NCI-H2171 treated with DMSO at 0.1 percent for 48 hours (cell line): ENCODE measurements at places on chromosomes 2 and 18.

DNA sequence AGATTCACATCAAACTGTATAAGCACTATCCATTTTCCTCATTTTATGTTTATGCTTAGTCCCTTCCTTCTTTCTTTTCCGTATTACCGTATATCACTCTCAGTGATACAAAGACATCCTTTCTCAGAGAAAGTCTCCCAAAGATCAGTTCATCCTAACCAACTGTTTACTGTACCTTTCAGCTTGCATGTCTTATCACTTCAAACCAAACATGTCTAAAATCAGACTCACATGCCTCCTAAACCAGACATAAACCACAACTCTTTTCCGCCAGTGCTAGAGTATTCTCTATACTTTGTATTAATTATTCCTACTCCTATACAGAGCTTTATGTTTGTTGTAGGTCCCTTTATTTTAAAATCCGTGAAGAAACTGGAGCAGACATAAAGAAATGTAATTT is 41.5 kb downstream of the KCMF1 start:
- DNase-seq = no peak

DNA sequence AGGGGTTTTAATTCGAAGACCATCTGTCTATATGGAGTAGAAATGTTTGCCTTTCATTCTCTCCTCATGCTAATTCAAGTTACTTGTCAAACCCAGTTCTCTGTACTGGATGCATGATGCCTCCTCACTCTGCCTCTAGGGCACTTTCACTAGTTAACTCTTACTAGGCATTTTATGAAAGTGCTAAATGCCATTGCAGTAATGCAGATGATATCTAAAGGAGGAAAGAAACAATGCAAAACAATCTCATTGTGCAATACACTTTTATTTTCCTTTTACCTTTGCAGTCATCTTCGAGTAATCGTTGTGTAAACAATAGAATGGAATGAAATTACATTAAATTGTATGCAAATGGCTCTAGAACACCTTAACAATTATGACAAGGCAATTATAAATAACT is 293.6 kb downstream of the STK39 start:
- no peak for DNase-seq

- DNase-seq = no peak
Observed at GRCh38 chr2:144137705-144138428, 382.1 kb downstream of the ZEB2 start.

DNA sequence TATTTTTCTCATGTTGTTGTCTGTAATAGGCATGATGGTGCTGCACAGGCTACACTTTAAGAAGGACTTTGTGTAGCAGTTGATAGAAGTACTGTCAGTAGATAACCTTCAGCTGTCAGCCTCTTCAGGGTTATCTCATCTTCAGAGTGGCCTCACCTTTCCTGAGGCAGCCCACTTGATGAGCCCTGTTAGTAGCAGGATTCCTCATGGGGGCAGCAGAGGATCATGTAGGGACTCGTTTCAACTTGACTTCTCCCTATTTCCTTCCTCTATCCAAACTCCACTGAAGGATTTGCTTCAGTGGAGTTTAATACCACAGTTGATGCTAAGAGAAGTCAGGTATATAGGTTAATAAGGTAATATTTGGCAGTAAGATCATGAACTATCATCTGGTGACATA is 530.3 kb upstream of the FSIP2 start:
- peak; percentile 67 for DNase-seq

DNA sequence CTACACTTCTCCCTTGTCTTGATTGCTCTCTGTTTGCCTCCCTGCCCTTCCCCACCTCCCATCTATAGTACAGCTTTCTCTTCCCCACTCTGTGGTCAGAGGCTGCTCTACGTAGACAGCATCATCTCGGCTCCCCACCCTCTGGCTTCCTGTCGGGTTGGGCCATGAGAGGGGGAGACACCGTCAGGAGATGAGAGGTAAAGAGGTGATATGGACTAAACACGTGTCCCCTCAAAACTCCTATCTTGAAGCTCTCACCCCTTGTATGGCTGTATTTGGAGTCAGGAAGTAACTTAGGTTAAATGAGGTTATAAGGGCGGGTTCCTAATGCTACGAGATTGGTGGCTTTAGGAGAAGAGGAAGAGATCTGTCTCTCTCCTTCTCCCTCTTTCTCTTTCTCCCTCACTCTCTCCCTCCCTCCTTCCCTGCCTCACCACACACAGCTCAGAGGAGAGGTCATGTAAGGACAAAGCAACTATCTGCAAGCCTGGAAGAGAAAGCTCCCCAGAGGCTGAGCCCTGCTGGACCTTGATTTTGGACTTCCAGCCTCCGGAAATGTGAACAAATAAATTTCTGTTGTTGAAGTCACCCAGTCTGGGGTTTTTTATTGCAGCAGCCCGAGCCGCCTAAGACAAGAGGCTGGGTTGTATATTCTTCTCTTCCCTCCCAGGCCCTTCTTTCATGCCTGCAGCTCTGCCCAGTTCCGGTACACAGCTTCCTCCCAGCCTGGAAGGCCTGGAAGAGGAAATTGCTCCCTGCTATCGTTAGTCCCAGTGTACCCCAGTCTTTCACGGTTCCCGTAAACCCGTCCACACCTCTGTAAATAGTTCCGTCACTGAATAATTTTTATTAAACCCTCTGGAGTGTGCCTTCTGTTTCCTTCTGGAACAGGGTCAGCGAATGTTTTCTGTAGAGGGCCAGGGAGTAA is 138.0 kb downstream of the AKAIN1 start:
- DNase-seq = peak; percentile 82
